ENCODE measurements at places on chromosomes 16 and 17. TPM values are rescaled to one million over a fixed set of nuclear protein-coding genes. Genes with fewer than 3 reads are reported as not detected.
A peak's percentile ranks its signal among the peaks of the same experiment; 100 is the strongest.

- DNase-seq, result no peak
- peak overlapping the region; percentile 100 for H3K27ac ChIP-seq
- H3K27me3 ChIP-seq, result no peaks in the 10 kb centered on the region
- no peaks in the 10 kb centered on the region for H3K36me3 ChIP-seq
- H3K4me1 ChIP-seq, result peaks cover 65% of the 10 kb centered on the region
These were observed 6.1 kb upstream of the ATP6V0C start for GRCh38 chr16:2507665-2508064.

- H3K4me1 ChIP-seq, result no peaks in the 10 kb centered on the region
- no peak overlapping the region for H3K27ac ChIP-seq
- no peaks in the 10 kb centered on the region for H3K36me3 ChIP-seq
These were observed 139.4 kb downstream of the ZFHX3 start for GRCh38 chr16:72908362-72909167.

DNA sequence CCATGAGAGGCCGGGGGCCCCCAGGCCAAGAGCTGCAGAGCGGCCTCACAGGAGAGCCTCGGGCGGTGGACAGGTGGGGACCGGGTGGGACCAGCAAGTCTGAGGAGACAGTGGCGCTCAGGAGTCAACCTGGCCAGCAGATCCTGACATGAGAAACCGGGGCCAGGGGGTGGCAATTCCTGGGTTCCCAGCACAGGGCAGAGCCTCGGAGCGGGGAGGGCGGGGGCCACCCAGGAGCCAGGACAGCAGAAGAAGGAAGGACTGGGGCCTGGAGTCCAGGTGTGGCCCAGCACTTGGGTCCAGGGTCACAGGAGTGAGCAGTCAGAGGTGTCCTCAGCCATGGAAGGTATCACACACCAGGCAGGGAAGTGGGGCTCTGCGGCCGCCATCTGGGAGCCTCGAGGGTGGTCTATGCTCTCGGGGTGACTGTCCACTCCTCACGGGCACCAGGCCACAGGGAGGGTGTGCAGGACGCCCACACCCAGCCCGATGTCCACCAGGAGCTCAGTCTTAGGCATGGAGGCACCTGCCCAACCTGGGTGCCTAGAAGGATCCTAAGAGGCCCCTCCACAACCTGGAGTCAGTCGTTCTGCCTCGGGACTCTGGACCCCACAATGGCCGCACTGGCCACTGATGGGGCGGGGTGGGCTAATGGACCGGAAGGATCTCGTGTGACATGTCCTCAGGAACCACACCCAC is 29.1 kb downstream of the PIEZO1 start:
- H3K27ac ChIP-seq, result no peak overlapping the region
- no peak for DNase-seq
- H3K36me3 ChIP-seq, result no peaks in the 10 kb centered on the region
- no peaks in the 10 kb centered on the region for H3K27me3 ChIP-seq
- H3K4me3 ChIP-seq, result no peak overlapping the region

DNA sequence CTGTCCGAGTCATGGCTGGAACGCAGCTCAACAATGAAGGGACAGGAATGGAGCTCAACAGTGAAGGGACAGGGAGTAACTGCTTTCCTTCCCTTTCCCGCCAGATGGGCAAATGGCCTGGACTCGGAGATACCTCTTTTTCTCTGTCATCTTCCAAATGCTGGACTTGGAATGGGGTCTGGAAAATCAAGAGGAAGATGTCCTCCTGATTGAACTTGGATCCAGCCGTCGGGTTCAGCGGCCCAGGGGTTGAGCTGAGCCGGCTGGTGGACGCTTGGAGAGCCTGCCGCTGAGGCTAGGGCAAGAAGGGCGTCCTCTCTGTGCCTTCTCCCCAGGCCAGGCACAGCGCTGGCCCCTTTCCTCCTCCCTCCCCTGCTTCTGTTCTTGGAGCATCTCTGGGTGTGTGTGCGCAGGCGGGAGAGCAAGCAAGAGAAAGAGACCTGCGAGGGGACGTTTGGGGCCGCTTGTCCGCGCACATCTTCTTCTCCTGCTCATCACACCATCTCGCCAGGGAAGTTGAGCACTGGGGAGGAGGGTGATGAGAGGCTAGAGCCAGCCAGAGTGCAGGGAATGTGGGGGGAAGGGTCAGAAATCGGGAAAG is 6.6 kb downstream of the NEUROD2 start:
- H3K36me3 ChIP-seq, result no peaks in the 10 kb centered on the region
- peaks cover 90% of the 10 kb centered on the region for H3K27me3 ChIP-seq
- H3K4me3 ChIP-seq, result no peak overlapping the region
- H3K27ac ChIP-seq, result no peak overlapping the region

LITAFD gene
- polyA plus RNA-seq, result not detected

LLGL2 gene
- polyA plus RNA-seq, result 52.0 TPM

MYO15A gene
- 3.1 TPM for polyA plus RNA-seq

Measured in B cell (primary cell).